ENCODE measurements at places on chromosomes 1 and 21.
A peak's percentile ranks its signal among the peaks of the same experiment; 100 is the strongest.

- no peak for DNase-seq
These were observed 60.5 kb downstream of the C21orf91 start for GRCh38 chr21:17758683-17759082.

DNA sequence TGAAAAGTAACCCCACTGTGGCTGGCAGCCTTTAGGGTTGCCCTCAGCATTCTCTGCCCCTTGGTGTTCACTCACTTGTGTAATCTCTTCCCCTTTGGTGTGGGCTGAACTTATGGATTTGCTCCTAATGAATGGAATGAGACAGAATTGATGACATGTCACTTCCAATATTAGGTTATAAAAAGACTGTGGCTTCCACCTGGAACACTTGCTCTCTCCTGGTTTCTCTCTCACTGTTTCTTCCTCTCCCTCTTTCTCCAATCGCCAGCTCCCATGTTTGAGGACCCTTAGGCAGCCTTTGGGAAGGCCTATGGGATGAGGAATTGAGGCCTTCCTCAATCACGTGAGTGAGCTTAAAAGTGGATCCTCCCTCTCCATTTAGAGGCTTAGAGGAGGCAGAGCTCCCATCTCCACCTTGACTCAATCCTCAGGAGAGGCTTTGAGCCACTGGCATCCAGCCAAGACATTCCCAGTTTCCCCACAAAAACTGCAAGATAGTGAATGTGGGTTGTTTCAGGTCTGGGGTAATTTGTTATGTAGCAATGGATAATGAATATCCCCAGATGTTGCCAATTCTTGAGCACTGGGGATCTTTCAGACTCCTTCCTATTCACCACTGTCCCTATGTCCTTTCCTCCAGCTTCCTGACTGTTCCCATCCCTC lies 95.5 kb upstream of the CD34 start:
- DNase-seq: peak; percentile 74

GRCh38 chr1:55846051-55846450 lies 630.9 kb upstream of the USP24 start:
- DNase-seq: no peak

- DNase-seq: no peak
These were observed 8.8 kb upstream of the XCL1 start for GRCh38 chr1:168567568-168567967.

- DNase-seq: no peak
These were observed 101.0 kb downstream of the NGF start for GRCh38 chr1:115237023-115237422.

GRCh38 chr1:31054958-31055481 lies 10.5 kb downstream of the PUM1 start:
- no peak for DNase-seq

- DNase-seq: peak; percentile 8
These were observed 1.1 kb upstream of the RCAN3 start for GRCh38 chr1:24501371-24502064.

GRCh38 chr1:192272732-192273131 lies 44.1 kb upstream of the RGS21 start:
- no peak for DNase-seq

DNA sequence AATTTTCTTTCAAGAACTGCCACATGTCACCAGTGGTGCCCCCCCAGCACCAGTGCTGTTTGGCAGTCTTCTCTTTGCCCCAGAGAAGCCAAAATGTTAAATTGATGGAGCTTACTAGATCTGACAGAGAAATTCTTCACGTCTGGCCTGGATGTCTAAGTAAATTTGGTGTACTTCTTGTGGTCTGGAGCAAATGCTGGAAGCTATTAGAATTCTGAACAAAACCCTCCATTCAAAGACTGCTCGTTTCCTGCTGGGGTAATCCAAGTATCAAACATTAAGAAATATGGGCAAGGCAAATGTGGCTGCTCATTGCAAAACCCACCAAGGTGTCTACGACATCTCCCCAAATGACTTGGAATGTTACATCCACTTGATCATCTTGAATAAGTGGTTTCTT lies 92.3 kb downstream of the ROR1 start:
- no peak for DNase-seq

DNA sequence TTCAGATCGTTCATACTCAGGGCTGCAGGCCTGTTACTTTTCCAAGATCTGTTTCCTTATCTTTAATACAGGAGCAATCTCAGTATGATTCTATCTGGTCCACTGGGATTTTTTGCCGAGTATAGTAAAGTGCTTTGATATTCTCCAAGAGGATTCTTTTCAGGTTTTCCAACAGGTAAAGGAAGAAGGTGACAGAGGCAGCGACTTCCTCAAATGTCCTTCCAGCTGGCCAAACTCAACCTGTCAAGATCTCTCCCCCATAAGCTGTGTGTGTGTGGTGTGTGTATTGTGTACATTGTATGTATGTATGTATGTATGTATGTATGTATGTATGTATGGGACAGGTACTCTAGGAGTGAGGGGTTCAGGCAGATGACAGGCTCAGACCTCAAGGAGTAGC lies 1.1 kb downstream of the AKR1A1 start:
- no peak for DNase-seq

GRCh38 chr1:151871284-151872030 lies 17.9 kb upstream of the THEM5 start:
- no peak for DNase-seq

DNA sequence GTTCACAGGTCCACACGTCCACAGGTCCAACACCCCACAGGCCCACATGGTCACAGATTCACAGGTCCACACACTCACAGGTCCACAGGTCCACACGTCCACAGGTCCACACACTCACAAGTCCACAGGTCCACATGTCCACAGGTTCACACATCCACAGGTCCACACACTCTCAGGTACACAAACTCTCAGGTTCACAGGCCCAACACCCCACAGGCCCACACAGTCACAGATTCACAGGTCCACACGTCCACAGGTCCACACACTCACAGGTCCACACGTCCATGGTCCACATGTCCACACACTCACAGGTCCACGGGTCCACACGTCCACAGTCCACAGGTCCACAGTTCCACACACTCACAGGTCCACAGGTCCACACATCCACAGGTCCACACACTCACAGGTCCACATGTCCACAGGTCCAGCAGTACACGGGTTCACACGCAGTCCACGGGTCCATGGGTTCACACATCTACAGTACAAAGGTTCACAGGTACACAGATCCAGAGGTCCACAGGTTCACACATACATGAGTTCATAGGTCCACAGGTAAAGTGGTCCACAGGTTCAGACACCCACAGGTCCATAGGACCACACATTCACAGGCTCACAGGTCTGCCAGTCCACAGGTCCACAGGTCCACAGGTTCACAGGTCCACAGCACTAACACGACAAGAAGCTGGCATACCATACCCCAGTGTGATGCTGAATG lies 39.3 kb upstream of the COL6A2 start:
- no peak for DNase-seq

GRCh38 chr1:61053712-61054600 lies 28.4 kb upstream of the NFIA start:
- no peak for DNase-seq

GRCh38 chr1:208048904-208049303 lies 138.0 kb upstream of the CD34 start:
- DNase-seq: no peak

DNA sequence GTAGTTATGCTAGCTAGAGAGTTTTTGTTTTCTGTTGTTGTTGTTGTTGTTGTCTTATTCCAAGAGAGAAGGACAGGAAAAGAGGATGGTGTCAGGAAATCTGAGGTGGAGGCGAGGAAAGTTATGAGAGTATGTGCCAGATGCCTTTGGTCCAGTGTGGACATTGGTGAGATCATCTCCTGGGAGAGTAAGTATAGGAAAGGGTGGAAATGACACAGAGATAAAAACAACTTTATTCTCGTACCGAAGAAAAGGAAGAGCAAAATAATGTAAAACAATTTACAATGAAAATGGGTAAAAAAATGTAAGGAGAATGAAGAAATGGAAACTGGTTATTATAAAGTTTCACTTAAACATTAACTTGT lies 97.4 kb upstream of the ADGRL2 start:
- peak; percentile 87 for DNase-seq

DNA sequence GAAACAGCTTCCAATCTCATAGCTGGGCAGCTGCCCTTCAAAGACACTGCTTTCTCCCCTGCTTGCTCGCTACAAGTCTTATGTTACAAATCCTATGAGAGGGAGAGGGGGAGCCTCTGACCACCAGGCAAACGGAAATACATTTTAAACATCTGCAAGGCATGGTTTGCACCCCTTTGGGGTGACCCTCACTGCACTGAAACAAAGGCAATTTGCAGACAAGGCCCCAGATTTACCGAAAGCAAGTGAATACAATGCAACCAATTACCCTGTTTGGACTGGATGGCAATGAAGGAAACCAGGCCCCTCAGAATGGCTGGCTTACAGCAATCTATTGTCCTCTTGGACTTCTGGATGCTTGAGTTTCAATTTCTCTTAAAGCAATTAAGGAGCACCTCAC lies 11.8 kb upstream of the ATP13A2 start:
- no peak for DNase-seq

GRCh38 chr1:213980906-213981305 lies 6.9 kb upstream of the PROX1 start:
- no peak for DNase-seq

DNA sequence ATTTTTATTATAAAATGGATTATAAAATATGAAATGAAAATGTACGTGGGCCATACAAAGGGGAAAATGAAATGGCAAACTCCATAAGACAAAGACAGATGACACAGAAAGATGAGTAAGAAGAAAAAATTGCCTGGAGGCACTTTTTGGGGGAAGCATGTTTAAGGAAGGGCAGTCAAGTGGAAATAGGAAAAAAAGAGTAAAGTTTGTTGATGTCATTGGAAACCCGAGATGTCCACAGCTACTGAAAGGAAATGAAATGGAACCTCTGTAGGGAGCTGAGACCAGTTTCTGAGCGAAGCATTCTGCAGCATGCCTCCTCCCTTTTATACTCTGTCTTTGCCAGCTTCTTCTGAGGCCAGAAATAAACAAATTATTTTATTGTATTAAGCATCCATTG lies 203.4 kb upstream of the UBE2U start:
- DNase-seq: peak; percentile 52

GRCh38 chr1:115184951-115185331 lies 95.6 kb upstream of the TSPAN2 start:
- peak; percentile 87 for DNase-seq

GRCh38 chr1:172704001-172704400 lies 45.1 kb downstream of the FASLG start:
- DNase-seq: no peak

DNA sequence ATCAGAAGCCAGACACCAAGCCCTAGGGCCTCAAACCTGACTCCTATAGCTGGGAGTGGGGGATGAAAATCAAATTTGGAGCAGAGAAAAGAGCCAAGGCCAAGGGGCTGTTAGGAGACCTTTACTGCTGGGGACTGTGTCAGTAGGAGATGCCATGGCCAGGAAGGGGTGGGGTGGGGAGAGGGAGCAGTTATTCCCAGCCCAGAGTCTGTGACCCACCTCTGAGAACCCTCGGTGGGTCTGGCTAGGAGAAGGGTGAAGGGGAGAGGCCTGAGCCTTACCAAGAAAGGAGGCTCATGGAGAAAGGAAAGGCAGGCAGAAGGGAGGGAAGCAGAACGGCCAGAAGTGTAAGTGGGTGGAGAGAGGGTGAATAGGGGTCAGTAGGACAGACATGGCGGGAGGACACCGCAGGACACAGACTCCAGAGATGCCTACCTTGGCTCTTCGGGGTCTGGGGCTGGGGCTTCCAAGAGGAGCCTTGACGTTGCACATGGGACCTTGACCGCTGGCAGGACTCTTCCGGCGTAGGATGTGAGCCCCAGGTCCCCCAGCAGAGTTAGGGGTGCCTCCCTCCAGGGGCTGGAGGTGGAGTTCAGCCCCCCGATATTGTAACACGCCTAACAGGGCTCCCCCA lies 1.2 kb downstream of the ADAMTS4 start:
- peak; percentile 43 for DNase-seq

DNA sequence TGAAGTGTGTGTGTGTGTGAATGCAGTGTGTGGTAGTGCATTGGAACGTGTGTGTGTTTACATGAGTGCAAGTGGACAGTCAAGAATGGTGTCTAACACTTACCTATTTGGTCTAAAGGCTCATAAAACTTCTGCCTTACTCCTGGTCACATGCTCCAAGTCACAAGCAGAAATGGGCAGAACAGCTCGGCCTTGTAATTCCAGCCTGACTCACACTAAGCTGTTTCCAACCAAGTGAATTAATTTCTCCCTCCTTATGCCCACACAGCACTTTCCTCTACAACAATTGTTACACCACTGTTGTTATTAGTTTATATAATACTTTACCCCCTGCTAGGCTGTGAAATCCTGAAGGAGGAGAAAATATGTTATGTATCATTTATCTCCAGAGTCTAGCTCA lies 43.8 kb downstream of the DDR2 start:
- DNase-seq: peak; percentile 86

DNA sequence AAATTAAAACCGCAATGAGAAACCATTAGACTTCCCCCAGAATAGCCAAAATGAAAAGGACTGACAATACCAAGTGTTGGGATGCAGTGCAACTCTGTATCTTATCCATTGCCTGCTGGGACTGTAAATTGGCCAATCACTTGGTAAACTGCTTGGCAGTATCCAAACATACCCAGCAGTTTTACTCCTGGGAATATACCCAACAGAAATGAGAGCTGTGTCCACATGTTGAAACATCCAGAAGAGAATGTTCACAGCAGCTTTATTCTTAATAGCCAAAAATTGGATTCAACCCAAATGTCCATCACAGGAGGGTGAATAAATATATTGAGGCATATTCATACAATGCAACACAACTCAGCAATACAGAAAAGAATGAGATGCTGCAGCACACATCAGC lies 13.7 kb upstream of the FAM20B start:
- no peak for DNase-seq

DNA sequence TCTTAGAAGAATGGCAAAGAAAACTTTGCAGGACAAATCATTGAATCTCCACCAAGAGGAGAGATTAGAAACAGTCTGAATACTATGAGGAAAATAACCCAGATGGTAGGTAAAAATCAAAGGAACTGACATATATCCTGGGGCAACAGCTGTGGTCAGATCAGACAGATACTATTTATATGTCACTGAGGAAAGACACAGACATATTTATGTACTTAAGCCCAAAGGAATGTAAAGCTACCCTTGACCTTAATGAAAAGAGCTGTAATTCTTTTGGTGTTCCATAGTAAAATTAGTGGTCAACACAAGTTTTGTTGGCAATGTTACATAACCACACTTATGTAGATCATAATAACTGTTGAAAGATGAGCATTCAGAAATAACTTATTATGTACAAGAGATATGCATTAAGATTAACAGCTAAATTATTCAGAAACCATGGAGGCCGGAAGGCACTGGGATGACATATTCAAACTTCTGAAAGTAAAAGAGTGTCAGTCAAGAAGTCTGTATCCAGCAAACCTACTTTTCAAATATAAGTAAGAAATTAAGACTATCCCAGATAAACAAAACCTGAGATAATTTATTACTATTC lies 166.1 kb upstream of the SAMSN1 start:
- no peak for DNase-seq

GRCh38 chr1:184757406-184757805 lies 2.7 kb upstream of the EDEM3 start:
- no peak for DNase-seq

DNA sequence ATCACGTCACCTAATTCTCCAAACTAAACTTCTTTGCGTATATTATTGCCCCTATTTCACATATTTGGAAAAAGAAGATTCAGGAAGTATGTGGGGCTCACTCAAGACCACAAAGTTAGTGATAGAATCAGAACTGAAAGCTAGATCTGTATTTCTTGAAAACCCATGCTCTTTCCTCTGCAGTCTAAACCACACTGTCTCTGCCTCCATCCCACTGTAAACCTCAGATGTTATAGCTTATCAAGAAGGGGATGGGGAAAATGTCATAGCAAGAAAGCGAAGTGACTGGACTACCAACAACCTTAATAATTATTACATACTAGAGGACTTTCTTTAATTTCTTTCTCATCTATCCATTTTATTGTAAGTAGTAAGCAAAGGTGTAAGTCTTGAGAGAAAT lies 257.7 kb upstream of the SGIP1 start:
- no peak for DNase-seq

Measured in fibroblast of mammary gland (primary cell).